ENCODE measurements at places on chromosomes 5 and 9. TPM values are rescaled to one million over a fixed set of nuclear protein-coding genes. Genes with fewer than 3 reads are reported as not detected.

- no peak overlapping the region for H3K27ac ChIP-seq
- H3K4me3 ChIP-seq: no peak overlapping the region
- no peaks in the 10 kb centered on the region for H3K36me3 ChIP-seq
- no peak for DNase-seq
- H3K27me3 ChIP-seq: no peaks in the 10 kb centered on the region
These were observed 176.4 kb downstream of the CD180 start for GRCh38 chr5:67020096-67020615.

DNA sequence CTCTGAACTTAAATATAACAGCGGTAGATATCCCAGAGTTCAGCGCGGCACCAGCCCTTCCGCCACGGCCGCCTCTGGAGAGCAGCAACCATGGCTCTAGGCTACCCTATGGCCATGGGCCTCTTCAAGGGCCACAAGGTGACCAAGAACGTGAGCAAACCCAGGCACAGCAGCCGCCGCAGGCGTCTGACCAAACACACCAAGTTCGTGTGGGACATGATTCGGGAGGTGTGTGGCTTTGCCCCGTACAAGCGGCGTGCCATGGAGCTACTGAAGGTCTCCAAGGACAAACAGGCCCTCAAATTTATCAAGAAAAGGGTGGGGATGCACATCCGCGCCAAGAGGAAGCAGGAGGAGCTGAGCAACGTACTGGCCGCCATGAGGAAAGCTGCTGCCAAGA, 229.0 kb downstream of the ACTL7B start:
- no peak for DNase-seq
- H3K36me3 ChIP-seq: no peaks in the 10 kb centered on the region
- no peak overlapping the region for H3K27ac ChIP-seq

DNA sequence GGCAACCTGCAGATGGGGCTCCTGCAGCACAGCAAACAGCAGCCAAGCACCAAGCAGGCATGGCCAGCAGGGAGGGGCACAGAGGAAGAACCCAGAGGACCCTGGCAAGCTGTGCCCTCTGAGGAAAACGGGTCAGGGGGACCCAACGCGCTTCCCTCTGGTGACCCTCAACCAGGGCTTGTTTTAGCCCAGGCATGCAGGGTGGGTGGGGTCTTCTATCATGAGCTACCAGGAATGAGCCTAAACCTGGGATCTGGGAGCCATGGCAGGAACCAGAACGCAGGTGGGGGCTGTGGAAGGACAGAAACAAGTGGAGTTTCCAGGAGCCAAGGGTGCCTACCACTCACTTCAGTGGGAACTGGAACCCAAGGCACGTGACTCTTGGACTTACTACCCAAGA, 20.9 kb downstream of the IPPK start:
- peaks cover 44% of the 10 kb centered on the region for H3K36me3 ChIP-seq
- DNase-seq: no peak
- H3K4me1 ChIP-seq: no peaks in the 10 kb centered on the region
- no peak overlapping the region for H3K27ac ChIP-seq
- H3K27me3 ChIP-seq: peaks cover 4% of the 10 kb centered on the region

- no peaks in the 10 kb centered on the region for H3K36me3 ChIP-seq
- H3K4me3 ChIP-seq: no peak overlapping the region
- H3K27ac ChIP-seq: no peak overlapping the region
- no peaks in the 10 kb centered on the region for H3K4me1 ChIP-seq
- no peak for DNase-seq
These were observed 367.9 kb upstream of the ADAMTSL1 start for GRCh38 chr9:18106006-18106560.

GRCh38 chr9:2255128-2255527, 240.0 kb downstream of the SMARCA2 start:
- no peak overlapping the region for H3K27ac ChIP-seq
- no peaks in the 10 kb centered on the region for H3K4me1 ChIP-seq
- no peaks in the 10 kb centered on the region for H3K36me3 ChIP-seq
- H3K4me3 ChIP-seq: no peak overlapping the region
- DNase-seq: no peak

DNA sequence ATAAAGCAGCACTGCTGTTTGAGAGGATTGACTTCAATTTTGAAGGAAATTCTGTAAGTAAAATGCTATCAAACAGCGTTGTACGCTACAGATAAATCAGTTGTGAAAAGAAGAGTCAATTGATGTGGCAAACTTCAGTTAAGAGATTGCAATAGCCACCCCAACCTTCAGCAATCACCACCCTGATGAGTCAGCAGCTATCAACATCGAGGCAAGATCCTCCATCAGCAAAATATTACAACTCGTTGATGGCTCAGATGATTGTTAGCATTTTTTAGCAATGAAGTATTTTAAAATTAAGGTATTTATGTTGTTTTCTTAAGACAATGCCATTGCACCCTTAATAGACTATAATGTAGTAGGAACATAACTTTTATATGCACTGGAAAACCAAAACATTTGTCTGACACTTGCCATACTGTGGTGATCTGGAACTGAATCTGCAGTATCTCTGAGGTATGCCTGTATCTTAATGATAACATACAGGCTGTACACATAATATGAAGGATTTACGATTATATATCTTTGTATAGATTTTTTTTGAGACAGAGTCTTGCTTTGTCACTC, 47.5 kb downstream of the VPS13A start:
- H3K27me3 ChIP-seq: no peaks in the 10 kb centered on the region
- peaks cover 34% of the 10 kb centered on the region for H3K4me1 ChIP-seq
- peak overlapping the region; percentile 64 for H3K27ac ChIP-seq
- H3K4me3 ChIP-seq: peak overlapping the region; percentile 1
- peaks cover 26% of the 10 kb centered on the region for H3K36me3 ChIP-seq
- DNase-seq: peak; percentile 50

DNA sequence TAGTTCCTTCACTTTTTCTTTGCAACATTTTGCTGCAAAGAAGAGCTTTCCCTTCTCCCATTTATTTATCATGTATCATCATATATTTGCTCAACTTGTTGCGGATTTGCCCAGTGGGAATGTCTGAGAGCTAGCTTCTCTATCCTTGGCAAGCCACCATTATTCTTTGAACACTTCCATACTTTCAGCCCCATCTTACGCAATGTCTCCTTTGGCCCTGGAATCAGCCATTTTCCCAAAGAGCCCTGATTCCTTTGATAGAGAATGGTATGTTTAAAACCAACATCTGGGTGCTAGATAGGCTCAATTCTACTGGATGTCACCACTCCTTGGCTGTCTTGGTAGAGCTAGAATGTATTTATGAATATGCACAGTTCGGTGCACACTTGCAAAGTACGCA, 12.6 kb upstream of the SETD9 start:
- H3K27me3 ChIP-seq: peaks cover 1% of the 10 kb centered on the region
- no peak for DNase-seq
- no peak overlapping the region for H3K27ac ChIP-seq
- H3K36me3 ChIP-seq: no peaks in the 10 kb centered on the region
- no peaks in the 10 kb centered on the region for H3K4me1 ChIP-seq

DNA sequence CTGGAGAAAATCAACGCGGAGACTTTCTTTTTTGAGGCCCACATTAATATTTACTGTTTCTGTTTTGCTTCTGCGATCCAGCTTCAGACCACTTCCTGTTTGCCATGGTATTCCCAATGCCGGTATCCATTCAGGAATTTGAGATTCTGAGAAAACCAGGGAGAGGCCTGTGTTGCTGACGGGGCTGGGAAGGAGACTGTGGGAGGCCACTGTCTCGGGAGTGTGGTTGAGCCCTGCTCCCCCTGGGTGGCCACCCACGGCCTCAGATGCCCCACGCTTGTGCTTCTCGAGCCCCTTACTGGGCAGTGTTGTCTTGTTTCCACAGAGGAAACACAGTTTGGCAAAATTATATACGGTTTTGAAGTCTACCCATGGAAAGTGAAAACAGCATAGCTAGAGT, 403.6 kb upstream of the IRX2 start:
- no peak overlapping the region for H3K4me3 ChIP-seq
- no peaks in the 10 kb centered on the region for H3K4me1 ChIP-seq
- H3K27ac ChIP-seq: no peak overlapping the region
- no peaks in the 10 kb centered on the region for H3K36me3 ChIP-seq
- no peak for DNase-seq

DNA sequence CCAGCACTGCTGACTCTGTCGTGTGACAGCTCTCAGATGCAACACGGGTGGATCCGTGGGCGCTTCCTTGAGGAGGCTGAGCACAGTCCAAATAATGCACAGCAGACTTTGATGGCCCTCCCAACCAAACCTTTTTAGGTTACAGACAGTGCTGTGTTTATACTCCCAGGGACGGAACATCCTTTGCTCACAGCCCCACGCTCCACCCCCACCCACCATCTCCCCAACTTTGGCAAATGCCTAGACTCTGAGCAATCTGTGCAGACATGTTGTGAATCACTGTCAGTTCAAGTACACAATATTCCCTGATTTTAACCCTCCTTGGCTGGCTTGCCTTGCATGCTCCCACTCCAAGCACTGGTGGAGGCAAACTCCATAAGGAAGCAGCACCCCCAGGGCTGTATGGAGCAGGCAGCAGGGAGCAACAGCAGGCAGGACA, 324.6 kb downstream of the MLLT3 start:
- no peaks in the 10 kb centered on the region for H3K36me3 ChIP-seq
- H3K27me3 ChIP-seq: no peaks in the 10 kb centered on the region
- peak; percentile 62 for DNase-seq
- peak overlapping the region; percentile 40 for H3K4me3 ChIP-seq
- H3K4me1 ChIP-seq: peaks cover 21% of the 10 kb centered on the region

DNA sequence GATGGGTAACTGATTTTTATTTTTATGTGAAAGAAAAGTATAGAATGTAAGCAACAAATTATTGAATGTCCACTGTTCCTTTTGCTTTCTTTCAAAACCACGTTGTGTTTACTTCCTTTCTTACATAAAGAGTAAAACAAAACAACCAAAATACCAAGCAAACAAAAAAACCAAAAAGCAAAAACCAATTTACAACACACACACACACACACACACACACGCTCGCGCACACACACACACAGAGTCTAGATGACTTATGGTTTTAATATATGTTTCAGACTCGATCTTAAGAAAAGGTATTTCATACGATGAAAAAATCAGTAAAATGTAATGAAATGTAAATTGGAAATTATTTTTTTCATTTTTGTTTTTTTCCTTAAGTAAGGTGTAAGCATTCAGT, 80.3 kb downstream of the ADGRV1 start:
- H3K4me1 ChIP-seq: no peaks in the 10 kb centered on the region
- DNase-seq: no peak
- no peaks in the 10 kb centered on the region for H3K36me3 ChIP-seq

- no peaks in the 10 kb centered on the region for H3K36me3 ChIP-seq
- peaks cover 33% of the 10 kb centered on the region for H3K27me3 ChIP-seq
- no peak for DNase-seq
- H3K27ac ChIP-seq: no peak overlapping the region
- no peak overlapping the region for H3K4me3 ChIP-seq
These were observed 20.2 kb upstream of the EGFL7 start for GRCh38 chr9:136642439-136642921.

DNA sequence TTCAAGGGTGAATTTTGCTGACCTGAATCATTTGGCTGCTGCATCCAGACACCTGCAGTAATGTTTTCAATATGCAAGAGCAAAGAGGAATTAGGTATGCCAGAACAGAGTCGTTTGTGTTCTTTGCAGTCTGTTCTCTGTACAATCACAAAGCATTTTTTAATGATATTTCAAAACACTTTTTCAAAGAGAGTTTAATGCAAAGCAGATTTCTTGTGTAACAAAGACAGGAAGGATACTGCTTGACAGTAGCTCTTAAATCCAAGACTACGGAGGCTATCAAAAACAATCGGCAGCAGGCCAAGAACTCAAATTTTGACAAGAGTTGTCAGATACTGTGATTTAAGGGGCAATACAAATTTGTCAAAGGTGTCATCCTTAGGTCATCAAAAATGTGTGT, 341.9 kb downstream of the GADD45G start:
- H3K27ac ChIP-seq: no peak overlapping the region
- peaks cover 5% of the 10 kb centered on the region for H3K36me3 ChIP-seq
- H3K27me3 ChIP-seq: peaks cover 5% of the 10 kb centered on the region
- H3K4me1 ChIP-seq: no peaks in the 10 kb centered on the region
- DNase-seq: no peak

GRCh38 chr9:80094176-80094771, 522.5 kb downstream of the TLE4 start:
- no peaks in the 10 kb centered on the region for H3K36me3 ChIP-seq
- peaks cover 6% of the 10 kb centered on the region for H3K27me3 ChIP-seq
- H3K4me1 ChIP-seq: no peaks in the 10 kb centered on the region
- H3K4me3 ChIP-seq: no peak overlapping the region

GRCh38 chr5:38816083-38817030, 29.5 kb upstream of the OSMR start:
- no peak for DNase-seq
- H3K27me3 ChIP-seq: peaks cover 1% of the 10 kb centered on the region
- no peak overlapping the region for H3K27ac ChIP-seq
- no peaks in the 10 kb centered on the region for H3K4me1 ChIP-seq
- H3K36me3 ChIP-seq: peaks cover 19% of the 10 kb centered on the region

GRCh38 chr9:3271157-3271556, 254.6 kb downstream of the RFX3 start:
- DNase-seq: no peak
- H3K4me3 ChIP-seq: no peak overlapping the region
- 0 out of 2 replicates have a peak, but pooled peaks cover 11% of the 10 kb centered on the region for H3K36me3 ChIP-seq
- no peak overlapping the region for H3K27ac ChIP-seq

DNA sequence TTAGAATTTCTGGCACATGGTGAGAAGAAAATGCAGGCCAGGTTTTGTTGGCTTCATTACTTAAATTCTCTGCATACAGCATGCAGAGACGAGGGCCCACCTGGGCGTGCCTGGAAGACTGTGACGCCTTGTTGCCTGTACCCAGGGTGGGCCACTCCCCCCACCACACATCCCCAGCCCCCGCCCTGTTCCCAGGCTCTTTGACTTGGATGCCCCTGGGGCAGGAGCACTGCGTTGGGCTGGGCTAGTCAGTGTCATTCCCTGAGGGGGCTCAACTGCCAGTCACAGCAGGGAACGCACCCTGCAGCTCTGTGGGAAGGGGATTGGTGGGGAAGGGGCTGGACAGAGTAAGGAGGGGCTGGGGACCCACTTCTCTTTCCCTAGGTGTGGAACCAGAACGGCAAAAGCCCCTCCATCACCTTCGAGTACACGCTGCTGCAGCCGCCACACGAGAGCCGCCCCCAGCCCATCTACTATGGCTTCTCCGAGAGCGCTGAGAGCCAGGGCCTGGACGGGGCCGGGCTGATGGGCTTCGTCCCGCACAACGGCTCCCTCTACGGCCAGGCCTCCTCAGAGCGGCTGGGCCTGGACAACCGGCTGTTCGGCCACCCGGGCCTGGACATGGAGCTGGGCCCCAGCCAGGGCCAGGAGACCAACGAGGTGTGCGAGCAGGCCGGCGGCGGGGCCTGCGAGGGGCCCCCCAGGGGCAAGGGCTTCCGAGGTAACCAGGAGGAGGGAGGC, 19.6 kb downstream of the ADAMTSL2 start:
- H3K27ac ChIP-seq: no peak overlapping the region
- no peak for DNase-seq
- H3K36me3 ChIP-seq: no peaks in the 10 kb centered on the region
- peaks cover 18% of the 10 kb centered on the region for H3K4me1 ChIP-seq

GRCh38 chr9:129640086-129640870, 1.7 kb downstream of the ASB6 start:
- H3K27me3 ChIP-seq: peaks cover 6% of the 10 kb centered on the region
- H3K27ac ChIP-seq: peak overlapping the region; percentile 75
- peak overlapping the region; percentile 93 for H3K4me3 ChIP-seq
- no peak for DNase-seq
- peaks cover 16% of the 10 kb centered on the region for H3K36me3 ChIP-seq

FRMD3 gene
- 4.8 TPM for total RNA-seq

DAPK1 gene
- 0.19 TPM for total RNA-seq

FCN2 gene
- total RNA-seq: not detected

PAXX gene
- 28.0 TPM for total RNA-seq

GLT6D1 gene
- total RNA-seq: not detected

TSSK1B gene
- not detected for total RNA-seq

SLC6A18 gene
- not detected for total RNA-seq

PCDHGA8 gene
- 0.52 TPM for total RNA-seq

AQP7 gene
- not detected for total RNA-seq

FAM169A gene
- total RNA-seq: not detected

HRCT1 gene
- total RNA-seq: 4.5 TPM
